ENCODE measurements at places on chromosomes 5 and 9. TPM values are rescaled to one million over a fixed set of nuclear protein-coding genes. Genes with fewer than 3 reads are reported as not detected.

Gene KCNV2
- not detected for total RNA-seq

Gene FRMPD1
- not detected for total RNA-seq

Gene ANKRD34B
- total RNA-seq, result not detected

Gene IL5
- total RNA-seq, result not detected

Gene NDUFS4
- 151 TPM for total RNA-seq

Measured in smooth muscle cell of trachea (primary cell).